Stimulated activated CD4-positive, alpha-beta T cell treated with anti-CD3 and anti-CD28 coated beads, TNF-alpha, amount 100 ng/mL, for 48 hours (primary cell): ENCODE measurements at places on chromosomes 12 and 14.

DNA sequence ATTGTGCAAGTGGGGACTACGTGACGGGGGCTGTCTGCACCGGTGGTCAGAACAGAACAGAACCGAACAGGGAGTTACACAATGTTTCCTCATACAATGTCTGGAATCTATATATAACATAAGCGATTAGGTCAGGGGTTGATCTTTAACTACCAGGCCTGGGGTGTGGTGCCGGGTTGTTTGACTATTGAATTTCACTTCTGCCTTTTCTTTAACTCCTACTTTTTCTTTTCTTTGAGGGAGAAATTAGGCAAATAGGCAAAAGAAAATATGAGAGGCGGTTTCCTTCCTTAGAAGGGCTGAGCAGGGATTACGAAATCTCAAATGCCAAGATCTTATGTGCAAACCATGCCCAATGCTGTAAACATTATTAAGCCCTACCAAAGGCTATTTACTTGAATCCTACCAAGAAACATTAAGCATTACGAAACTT, 140.3 kb downstream of the SLC38A6 start:
- no peak for DNase-seq

DNA sequence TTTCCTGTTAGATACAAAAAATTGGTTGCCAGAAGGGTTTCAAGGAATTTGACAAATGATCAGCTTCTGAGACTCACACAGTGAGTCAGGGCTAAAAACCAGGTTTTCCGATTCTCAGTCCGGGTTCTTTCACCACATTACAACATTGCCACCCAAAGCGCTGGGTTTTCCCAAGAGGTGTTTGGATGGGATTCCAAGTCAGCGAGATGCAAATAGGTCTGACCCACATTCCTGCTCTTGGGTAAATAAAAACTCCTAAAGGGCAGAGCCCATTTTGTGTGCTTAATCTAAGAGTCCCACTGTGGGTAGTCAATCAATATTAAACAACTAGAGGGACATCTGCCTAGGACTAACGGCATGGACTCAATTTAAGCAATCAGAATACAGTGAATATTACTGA, 5.4 kb upstream of the RIC8B start:
- DNase-seq = no peak

DNA sequence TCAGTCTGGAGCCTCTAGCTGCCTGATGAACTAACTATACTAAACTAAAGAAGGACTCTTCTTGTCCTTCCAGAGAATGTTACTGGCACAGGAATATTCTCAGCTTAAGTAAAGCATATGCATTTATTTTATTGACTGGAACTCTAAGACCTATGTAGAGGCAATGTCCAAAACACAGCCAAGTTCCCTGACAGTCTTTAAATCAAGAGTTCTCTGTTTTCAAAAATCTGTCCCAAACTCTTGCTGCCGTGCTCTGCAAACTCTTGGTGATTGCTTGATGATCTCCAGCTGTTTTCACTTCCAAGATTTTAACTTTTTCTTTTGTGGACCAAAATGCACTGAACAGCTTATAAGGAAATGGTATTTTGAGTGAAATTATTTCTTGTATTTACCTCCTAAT, 67.5 kb upstream of the DAAM1 start:
- DNase-seq = no peak

DNA sequence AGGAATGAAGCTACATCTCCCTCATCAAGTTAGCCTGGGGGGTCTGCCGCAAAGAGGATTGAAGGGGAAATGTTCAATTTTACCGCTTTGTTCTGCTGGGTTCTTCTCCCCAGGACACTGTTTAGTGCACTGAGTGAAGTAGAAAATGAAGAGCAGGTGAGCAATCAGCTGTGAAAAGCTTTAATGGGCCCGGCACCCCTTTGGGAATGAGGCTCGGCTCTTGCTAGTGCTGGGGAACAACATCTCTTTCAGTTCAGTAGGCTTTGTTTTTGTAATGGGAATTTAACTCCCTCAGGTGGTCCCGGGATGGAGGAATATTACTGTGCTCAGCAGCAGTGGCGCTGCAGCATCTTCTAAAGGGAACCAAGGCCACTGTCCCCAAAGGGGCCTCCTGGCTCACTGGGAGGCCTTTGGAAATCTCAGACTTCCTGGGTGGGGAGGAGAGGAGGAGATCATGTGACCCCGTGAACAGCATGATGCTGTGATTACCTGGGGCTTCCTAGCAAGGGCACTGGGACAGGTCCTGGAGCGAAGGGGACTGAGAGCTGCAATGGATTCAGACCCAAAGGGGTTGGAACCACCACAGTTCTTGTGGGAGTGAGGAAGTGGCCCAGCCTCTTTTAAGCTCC, 85.2 kb upstream of the MAX start:
- DNase-seq = no peak

DNA sequence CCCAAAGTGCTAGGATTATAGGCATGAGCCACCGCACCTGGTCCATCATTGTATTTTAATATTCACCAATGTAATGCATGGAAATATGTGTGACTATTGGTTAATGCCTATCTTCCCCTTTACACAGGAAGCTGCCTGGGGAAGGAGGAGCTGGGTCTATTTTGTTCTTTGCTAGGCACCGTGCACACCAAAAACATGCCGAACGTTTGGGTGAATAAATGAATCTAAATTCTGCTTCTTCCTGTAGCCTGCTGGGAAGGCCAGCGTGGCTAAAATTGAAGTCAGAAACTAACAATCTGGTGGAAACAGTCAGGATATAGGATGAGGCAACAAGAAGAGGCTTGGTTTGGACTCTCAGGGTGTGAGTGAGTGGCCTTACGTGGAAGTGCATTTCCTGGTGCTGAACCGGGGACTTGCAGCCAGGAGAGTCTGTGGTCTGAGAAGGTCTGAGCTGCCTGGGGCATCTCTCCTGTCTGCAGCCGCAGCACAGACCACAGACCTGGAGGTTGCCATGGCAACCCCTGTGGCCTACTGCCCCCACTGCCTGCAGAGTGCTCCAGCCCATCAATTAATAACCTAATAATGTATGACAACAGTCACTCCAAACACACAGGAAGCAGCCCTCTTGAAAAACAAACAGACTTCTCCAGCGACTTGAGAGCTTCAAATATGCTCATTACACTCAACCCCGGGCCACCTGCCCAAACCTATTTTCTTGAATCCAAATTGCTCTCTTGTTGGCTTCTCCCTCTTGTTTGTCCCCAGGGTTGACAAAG, 5.5 kb upstream of the GPR68 start:
- DNase-seq = no peak

- DNase-seq = no peak
These were observed 173.7 kb downstream of the STXBP6 start for GRCh38 chr14:24875991-24876878.

DNA sequence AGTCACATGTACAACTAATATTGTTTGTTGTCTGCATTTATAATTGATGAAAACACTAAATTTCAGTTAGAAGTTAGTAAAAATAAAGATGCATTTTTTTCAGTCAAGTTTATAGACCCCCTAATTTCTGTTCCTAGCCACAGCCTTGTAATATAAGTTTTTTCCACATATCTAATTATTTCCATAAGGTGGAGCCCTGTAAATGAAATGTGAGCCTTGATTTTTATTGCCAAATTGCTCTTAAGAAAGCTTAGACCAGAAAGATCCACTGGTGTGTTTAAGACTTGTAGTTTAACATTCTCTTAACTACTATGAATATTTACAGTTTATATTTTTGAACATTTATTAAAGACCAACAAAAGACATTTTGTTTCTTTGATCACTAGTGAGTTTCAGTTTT, 322.1 kb upstream of the RGS6 start:
- DNase-seq = no peak

DNA sequence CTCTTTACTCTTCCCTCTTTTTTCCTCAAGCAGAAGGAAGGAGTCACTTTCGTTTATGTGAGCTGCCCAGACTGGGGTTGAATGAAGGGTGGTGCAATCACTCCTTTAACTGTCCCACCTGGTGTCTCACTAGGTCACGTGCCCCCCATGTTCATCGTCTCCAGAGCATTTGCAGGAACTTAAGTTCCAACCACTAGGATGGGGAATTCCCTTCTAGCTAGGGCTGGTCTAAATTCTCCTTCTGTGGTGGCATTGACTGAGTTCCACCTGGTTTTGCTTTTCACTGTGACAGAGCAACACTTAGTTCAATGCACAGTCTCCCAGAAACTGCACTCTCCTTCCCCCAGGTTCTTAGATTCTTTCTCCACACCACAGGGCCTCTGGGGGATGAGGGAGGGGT, 9.5 kb downstream of the FANCM start:
- DNase-seq = no peak

DNA sequence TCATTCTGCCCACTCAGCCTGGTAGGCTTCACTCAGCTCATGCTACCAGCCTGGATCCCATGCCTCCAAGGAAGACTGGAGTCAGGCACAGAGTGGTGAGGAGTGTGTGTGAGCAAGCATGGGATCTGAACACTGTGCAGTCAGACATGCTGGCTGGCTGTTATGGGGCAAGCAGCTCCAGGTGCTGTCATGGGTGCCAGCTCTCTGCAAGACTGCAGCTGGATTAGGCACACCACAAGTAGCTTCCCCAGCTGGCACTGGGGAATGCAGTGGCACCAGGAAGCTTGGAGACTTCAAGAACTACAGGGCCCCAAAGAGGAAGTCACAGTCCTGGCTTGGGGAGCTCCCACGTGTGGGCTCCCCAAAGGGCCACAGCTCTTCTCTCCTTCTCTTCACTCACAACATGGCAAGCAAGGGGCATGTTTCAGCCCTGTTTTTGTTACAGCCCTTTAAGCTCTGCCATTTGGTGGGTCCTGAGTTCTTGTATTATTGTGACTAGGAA, 202.5 kb downstream of the VRK1 start:
- no peak for DNase-seq

DNA sequence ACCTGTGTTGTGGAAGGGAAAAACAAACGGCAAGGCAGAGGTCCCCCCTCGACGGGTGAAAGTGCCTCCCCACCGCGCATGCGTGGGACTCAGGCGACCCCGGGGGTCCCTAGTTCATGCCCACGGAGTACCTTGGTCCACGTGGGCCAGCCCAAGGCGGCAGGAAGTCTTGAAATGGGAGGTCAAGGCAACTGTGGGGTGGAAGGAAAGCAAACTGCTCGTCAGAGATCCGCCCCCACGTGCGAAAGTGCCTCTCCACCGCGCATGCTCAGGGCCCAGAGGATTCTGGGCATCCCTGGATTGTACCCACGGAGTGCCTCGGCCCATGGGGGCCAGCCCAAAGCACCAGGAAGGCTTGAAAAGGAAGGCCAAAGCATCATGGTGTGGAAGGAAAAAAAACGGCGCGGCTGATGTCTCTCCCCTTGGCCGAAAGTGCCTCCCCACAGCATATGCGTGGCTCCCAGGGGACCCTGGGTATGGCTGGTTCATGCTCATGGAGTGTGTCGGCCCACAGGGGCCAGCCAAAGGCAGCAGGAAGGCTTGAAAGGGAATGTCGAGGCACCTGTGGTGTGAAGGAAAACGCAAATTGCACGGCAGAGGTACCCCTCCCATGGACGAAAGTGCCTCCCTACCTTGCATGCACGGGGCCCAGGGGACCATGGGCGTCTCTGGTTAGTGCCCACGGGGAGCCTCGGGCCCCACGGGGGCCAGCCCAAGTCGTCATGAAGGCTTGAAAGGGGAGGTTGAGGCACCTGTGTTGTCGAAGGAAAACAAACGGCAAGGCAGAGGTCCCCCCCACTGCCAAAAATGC, 369.7 kb downstream of the ALG10 start:
- DNase-seq = no peak

DNA sequence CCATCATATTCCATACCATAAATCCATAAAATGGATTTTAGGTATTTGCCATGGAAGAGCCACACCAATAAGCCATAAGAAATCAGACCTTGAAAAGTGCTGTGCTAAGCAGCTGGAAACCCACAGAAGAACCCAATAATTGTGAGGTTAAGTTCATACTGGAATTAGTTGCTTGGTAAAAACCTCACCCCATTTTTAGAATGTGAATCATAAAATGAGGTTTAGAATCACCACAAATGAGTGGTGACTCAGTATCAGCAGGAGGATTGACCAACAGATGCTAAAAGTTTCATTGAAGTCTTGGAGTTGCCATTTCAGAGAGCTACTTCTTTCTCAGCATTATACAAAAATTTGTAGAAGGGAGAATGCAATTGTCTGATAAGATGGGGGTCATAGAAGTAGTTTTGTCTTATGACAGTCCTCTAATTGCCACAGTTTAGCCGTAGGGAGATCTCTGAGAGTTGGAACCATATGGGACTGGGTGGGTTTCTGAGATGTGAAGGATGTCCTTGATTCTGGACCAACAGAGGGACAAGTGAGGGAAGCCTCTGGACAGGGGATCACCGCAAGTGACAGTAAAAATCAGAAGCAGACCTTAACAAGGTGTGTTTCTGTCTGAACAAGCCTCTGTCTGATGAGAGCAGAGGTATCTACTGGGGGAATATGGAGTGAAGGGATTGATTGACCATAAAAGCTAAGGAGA, 1.4 kb upstream of the STON2 start:
- DNase-seq = no peak

DNA sequence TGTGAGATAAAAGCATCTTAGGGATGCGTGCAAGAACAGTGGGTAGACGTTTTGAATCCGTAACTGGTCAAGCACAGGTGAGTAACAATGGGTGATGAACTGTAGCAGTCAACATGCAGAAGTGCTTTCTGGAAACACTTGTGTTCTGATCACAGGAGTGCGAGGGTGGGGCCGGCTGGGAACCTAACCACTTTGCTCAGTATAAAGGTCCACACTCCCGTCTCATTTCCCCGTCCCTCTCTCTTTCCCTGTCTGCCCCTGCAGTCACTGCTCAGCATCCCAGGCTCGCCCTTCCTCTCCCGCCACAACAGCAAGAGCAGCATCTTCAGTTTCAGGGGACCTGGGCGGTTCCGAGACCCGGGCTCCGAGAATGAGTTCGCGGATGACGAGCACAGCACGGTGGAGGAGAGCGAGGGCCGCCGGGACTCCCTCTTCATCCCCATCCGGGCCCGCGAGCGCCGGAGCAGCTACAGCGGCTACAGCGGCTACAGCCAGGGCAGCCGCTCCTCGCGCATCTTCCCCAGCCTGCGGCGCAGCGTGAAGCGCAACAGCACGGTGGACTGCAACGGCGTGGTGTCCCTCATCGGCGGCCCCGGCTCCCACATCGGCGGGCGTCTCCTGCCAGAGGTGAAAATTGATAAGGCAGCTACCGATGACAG, 127.1 kb downstream of the FIGNL2 start:
- peak; percentile 47 for DNase-seq

DNA sequence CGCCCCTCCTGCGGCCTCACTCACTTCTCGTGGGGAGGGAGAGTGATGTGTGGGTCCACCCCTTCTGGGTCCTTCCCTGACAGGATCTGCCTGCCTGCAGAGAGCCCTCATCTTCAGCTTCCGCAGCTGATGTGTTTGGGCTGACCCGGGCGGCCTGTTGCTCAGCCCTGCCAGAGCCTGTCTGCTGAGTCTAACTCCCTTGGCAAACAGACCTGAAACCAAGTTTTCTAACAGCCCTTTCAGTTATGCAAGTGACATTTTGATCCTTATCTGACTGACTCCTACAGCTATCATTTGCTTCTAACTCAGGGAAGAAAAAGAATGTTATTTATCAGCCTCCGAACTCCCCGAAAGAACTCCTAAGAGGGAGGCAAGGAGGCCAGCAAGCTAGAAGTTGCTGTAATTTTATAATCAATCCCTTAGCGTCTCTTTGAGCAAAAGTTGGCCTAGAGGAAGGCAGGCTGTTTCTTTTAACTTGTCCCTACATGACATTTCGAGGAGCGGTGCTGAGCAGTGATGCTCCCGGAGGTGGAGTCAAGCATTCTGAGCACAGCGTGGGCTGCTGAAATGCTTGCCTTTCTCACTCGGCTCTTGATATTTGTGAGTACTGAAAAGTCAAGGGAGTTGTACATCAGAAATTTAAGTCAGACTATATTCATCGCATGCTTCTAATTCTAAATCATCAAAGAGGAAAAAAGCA, 31.5 kb upstream of the CACNA2D4 start:
- no peak for DNase-seq
